ENCODE measurements at places on chromosomes 12 and 14.

GRCh38 chr14:91753501-91754128, 21.7 kb upstream of the CATSPERB start:
- DNase-seq = no peak

DNA sequence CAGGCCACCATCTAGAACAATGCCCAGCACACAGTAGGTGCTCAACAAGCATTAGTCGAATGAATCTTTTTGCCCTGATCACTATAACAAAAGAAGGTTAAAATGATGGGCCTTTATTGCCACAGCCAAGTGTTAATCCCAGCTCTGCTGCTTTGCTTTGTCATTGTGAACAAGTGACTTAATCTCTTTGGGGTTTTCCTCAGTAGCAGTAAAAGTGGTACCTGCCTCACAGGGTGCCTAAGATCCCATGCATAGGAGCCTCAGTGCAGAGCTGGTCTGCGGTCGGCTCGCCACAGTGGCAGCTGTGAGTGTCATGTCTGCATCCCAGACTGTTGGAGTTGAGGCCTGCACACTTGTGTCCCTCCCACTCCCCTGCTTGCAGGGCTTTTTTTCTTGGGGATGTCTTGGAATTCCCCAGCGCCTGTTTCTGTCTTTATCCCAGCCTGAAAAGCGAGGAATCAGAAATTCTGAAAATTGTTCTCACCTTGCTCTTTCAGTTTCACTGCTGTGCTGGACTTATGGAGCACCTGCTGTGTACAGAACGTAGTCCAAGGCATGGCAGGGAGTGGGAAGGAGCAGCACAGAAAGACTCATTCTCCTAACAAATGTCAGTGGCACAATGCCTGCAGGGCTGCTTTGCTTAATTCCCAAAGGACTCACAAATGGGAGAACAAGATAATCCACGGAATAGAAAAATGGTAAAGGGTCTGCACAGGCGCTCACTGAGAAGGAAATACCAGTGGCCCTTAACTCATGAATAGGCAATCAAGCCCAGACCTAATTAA, 90.8 kb downstream of the EML1 start:
- no peak for DNase-seq

DNA sequence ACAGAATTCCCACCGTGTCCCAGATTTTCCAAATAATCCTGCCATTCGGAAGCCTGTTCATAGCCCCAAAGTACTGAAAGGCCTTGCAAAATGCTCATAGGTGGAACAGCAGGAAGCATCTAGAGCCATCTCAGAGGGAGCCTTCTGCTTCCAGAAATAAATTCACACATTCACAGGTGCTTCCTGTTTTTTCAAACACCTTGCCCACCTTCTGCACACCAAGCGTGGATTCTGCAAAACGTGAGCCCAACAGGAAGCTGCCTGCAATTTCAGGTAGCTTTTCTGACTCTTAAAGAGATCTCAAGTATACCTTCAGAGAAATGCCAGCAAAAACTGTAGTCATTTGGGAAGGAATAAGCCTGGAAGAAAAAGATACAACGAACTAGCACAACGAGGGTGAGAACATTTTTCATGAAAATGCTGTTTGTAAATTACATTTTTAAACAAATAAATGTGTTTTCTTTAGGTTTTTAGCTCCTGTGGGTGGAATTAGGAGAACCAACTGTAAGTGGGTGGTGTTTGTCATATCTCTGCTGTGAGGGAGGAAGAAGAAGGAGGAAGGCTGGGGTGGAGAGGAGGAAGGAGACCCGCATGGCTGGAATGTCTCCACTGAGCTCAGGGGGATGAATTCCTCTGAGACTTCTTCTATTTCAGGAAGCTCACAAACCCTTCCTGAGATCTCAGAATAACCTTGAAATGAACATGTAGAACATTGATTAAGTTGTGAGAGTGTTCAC, at the start of gene IFNG-AS1:
TSS of gene IFNG-AS1 (plus strand) at position 264 of the 737 bp plus-strand sequence.
- no peak for DNase-seq

GRCh38 chr12:47273191-47273626, 193.4 kb upstream of the AMIGO2 start:
- no peak for DNase-seq

DNA sequence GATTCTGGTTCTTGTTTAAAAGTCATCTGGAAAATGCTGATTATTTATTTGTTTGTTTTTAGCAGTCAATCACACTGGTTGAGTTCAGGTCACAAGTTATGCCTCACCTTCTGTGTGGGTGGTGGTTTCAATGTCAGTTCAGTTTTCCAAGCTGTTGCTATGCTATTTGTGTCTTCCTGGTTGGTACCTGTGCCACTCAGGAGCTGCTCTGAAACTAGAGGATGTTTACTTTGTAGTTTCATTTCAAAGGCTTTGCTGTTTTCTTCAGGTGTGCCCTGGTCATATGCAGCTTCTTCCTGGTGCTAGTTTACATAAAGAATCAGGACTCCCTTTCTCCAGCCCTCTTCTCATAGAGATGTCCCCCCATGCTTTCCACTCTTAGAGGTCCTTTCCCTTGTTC, 75.7 kb upstream of the PPP4R3A start:
- no peak for DNase-seq

DNA sequence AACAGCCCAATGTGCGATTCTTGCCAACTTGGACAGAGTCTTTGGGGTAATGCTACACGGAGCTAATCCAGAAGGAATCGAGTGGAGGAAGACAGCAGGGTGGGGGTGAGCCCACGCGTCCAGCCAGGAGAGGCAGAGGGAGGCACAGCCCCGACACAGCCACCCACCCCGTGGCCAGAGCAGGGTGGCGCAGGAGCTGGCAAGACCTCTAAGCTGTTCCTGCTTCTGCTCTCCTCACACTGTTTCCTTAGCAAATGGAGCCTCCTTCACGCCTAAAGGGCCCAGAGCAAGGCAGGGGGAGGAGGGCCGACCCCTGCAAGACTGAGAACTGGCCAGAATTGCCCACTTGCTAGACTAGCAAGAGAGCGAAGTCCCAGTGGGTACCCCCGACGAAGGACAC, 91.5 kb downstream of the FBXL14 start:
- no peak for DNase-seq

GRCh38 chr14:102911991-102912761, 10.3 kb upstream of the AMN start:
- DNase-seq = no peak

DNA sequence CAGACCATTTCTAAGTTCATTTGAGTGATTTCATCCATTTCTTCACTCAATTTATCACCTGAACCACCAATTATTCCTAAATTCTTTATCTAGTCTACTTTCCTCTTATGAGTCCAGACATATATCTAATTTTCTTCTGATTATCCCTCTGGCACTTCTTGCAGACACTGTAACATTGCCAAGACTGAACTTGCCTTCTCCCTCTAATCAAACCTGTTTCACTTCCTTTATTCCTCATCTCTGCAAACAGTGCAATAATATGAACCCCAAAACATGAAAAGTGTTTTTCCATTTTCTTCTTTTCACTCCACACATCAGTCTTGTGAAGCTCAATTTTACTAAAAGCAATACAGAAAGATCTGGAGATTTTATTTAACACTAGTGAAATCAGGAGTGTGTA, 37.8 kb upstream of the PTPRQ start:
- DNase-seq = no peak

GRCh38 chr14:69092840-69093422, 60.0 kb downstream of the DCAF5 start:
- no peak for DNase-seq

GRCh38 chr14:20400589-20400964, 12.7 kb downstream of the TEP1 start:
- no peak for DNase-seq

GRCh38 chr14:47039336-47039735, 387.8 kb upstream of the RPL10L start:
- DNase-seq = no peak

All from urinary bladder (tissue), 4 donors.